Right ventricle myocardium inferior (tissue), 1 donor: ENCODE measurements at places on chromosomes 7 and 10.

DNA sequence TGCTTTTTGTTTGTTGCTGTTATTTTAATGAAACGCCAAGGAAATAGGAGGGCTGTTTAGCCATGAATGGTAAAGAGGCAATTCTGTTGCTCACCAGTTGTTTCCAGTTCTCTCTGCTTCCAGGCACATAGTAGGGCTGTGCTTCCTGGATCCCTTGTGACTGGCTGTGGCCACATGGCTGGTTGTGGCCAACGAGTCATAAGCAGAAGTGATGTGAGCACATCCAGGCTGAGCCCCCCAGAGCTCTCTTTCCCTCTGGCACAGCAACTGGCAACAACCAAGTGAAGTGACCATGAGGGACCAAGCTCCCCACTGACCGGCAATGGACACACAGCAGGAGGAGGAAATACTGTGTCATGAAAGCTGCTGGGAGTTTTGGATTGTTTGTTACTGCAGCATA is 10.3 kb downstream of the GRID1 start:
- DNase-seq, result no peak

DNA sequence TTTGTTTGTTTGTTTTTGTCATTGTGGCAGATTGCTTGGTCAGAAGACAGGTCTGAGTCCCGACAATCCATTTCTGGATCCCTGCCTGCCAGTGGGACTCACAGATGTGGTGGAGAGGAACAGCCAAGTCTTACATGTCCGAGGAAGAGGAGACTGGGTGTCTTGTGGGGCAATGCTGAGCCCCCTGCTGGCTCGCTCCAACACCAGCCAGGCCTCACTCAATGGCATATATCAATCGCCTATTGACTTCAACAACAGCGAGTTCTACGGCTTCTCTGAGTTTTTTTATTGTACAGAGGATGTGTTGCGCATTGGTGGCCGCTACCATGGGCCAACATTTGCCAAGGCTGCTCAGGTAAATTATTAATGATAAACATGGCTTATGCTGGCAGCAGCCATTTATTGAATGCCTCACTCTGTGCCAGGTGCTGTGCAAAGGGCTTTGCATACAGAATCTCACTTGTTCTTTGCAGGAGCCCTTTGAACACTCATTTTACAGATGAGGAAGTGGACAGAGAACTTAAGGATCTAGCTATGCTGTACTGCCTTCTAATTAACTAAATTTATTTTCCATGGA is 33.3 kb downstream of the COX15 start:
- no peak for DNase-seq

- DNase-seq, result no peak
These were observed 86.0 kb upstream of the ANKRD1 start for GRCh38 chr10:91006752-91007346.

DNA sequence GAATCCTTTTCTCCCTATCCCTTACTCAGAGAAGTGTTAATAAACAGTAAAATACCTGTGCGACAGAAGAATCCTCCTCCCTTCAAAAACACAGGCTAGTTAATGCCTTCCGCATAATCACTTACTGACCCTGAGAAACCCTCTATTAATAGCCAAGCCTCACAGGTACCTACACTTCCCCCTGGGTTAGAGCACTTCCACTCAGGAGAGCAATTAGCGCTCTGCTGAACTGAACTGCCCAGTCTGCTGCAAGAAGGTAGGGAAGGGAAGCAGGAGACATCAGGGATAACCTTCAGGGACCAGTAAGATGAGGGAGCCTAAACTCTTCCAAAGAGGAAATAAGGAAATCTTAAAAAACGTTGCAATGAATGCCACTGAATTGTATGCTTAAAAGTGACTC is 39.6 kb downstream of the KIAA1549 start:
- no peak for DNase-seq

GRCh38 chr7:99440195-99440594 is 1.5 kb downstream of the CPSF4 start:
- no peak for DNase-seq

GRCh38 chr10:30647089-30647488 is 17.5 kb upstream of the LYZL2 start:
- no peak for DNase-seq

DNA sequence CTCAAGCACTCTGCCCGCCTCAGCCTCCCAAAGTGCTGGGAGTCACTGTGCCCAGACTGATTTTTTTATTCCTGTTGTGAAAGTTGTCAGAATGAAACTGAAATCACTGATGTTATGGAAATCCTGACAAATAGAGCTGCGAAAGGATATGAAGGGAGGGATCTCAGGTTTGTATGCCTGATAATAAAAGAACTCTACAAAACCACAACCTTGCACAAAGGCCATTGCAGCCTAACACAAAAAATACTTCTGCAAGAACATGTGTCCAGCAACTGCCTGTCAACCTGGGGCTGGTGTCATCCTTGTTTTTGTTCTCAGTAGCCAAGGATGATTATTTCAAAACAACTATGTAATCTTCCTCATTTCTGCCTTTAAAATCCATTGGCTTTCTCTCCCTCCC is 126.1 kb downstream of the NEBL start:
- no peak for DNase-seq
